BJ (cell line): ENCODE measurements at places on chromosomes 13 and 19.

DNA sequence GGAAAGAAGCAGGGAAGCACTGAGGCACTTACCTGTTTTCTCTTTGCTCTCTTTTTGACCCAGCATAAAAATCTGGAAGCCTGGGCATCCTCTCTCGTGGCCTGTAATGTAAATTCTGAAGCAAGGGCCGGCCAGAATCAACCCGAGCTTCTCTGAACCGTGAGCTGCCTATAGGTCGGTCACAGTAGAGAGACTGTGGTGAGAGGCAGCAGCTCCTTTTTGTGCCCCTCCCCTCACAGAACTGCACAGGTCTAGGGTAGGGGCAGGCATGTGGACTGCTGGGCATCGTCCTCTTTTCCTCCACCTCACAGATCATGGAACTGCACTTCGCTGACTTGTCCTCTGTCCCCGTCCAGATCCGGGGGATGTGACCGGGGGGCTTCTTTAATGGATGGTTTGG is 12.5 kb downstream of the FAM124A start:
- DNase-seq, result no peak

DNA sequence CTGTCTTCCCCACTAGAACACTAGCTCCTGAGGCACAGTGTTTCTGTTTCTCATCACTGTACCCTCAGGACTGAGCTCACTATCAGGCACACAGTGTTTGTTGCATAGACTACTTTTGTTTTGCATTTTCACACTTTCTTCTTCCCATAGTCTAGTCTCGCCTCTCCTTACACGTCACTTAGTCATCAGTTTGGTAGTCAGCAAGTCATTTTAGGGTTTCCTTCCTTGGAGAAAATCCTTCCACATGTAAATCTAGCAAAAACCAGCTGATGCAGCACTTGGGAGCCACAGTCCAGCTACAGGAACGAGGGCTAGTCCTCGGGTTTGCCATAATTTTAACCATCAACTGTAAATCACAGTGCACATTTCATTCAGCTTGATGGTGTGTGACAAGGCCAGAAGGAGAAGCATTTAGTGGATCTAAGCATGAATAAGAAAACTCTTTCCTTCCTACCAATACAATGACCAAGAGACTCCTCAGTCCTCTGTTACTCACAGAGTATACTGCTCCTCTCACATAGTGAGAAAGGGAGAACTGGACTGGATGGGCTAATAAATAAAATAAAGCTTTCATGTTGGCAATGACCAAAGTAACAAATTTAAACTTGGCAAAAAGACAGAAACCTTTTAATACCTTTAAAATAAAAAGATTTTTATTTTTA is 221.0 kb downstream of the KLF12 start:
- DNase-seq, result no peak

DNA sequence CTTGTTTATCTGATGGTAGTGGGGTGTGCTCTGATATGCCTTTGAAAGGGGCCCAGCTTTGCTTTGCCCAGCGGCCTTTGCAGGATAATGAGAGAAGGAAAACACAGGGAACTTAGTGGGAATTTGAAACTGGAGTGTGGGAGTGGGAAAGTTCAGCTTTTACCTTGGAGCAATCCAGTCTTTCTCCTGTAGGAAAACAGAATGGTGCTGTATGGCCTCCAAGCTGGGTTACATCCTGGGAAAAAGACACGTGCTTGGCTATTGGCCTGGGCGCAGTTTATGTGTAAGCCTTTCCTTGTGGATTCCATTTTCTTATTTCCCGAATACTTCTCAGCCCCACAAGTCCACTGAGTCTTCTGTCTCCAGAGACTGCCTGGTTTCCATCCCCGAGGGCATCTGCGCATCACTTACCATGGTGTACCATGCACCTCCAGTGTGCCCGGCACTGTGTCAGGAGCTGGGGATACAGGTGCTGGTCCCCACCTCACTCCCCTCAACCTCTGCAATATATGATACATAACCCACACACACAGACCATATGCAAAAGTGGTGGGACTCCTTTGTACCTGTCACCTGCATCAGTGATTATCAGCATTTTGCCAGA is 31.5 kb downstream of the ACTN4 start:
- DNase-seq, result no peak

- DNase-seq, result no peak
Measured at GRCh38 chr13:51771418-51772104, 32.4 kb downstream of the DHRS12 start.

DNA sequence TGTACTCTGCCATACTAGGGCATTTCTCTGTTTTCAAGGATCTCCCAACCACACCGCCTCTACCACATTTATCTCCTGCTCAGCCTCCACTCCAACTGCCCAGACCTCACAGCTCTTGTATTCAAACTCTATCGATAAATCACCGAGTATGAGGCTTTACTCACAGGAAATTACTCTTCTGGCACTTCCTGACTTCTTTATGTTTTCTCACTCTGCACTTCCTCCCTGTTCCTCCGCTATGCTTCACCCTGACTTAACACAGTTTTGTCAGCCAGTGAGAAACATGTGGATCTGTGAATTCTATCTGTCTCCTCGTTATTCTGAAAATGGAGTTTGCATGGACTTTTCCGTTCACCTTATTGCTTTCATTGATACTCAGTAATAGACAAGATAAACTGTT is 2.6 kb upstream of the CARD8 start:
- no peak for DNase-seq
